Suppressor macrophage (primary cell): ENCODE measurements at places on chromosomes 16 and 17.

DNA sequence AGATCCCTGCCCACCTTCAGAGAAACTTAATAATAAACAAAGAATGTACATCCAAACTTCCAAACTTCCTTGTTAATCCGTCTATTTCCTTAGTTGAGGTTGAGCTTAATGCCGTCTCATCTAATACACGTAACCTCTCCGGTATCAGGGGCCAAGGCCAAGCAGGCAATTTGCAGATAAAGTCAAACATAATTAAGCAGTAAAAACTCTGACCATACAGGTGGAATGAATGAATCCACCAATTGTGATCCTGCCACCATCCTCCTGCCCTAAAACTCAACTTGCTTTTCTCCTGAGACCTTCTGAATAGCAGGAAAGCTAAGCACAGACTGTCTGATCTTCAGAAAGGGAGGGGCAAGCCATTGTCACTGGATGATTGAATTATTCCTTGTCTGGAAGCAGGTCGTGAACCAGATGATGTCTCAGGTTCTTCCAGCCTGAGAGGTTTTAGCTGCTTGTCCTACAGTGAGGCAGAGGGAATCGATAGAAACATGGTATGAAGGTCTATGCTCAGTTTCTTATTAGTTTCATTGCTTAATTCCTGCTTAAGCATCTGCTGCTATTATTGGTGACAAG lies 1111.8 kb upstream of the EEF2KMT start:
- no peak for DNase-seq

DNA sequence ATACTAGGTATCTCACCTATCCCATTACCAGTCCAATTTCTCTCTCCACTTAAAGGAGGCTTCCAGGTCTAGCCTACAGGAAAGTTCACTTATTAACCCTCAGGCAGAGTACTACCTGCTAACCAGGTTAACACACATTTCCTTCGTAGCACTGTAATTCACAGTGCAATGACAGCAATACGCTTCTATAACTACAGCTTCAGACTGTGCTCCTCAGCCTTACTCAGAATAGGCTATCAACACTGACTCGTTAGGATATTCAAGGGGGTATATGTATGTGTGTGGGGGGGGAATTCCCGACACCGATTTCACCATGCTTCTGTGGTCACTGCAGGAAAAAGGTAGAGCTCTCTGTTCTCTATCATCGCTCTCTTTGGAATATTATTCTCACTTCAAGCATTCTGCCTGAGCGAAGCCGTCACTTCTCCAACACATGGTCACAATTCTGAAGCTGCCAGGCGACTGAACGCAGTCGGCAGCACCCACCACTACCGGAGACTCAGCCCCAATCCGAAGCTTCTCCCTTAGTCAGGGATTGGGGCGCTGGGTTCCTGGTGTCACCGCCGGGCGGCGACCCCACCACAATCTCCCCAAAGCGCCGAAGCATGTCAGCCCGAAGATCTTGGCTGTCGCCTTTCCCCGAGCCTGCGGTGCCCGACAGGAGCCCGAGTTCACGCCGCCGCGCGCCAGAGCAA lies 618 bp downstream of the GGA3 start:
- no peak for DNase-seq

GRCh38 chr17:67126983-67127382 lies 82.6 kb downstream of the CACNG1 start:
- DNase-seq: peak; percentile 69

DNA sequence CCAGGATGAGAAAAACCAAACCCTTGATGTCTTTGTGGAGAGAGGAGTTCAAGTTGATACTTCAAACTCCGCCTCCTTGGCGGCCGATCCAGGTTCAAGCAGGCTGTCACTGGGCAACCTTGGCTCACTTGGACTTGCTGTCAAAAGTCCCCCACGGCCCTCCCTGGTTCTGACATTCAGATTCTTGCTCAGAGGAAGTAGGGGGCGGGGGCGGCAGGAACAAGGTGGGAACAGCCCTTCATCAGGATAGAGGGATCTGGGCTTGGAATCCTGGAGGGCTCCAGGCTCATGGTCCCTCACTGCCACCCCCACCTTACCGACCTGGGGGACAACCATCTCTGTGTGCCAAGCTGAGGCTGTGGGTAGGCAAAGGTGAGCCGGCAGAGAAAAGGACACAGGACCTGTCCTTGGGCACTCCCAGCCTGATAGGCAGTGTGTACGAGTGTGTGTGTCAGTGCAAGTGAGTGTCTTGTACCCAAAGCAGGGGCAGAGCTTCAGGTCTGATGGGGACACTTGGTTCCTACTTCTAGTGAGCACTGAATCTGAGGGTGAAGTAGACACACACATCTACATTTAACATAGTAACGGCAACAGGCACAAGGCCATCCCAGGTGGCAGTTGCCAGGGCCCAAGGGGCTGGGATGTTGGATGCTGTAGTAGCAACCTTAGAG lies 6.6 kb upstream of the TSPOAP1 start:
- DNase-seq: peak; percentile 39

GRCh38 chr17:46777943-46778915 lies 40.3 kb downstream of the WNT3 start:
- DNase-seq: no peak

- DNase-seq: peak; percentile 46
Observed at GRCh38 chr16:56909527-56909979, 22.4 kb upstream of the HERPUD1 start.

DNA sequence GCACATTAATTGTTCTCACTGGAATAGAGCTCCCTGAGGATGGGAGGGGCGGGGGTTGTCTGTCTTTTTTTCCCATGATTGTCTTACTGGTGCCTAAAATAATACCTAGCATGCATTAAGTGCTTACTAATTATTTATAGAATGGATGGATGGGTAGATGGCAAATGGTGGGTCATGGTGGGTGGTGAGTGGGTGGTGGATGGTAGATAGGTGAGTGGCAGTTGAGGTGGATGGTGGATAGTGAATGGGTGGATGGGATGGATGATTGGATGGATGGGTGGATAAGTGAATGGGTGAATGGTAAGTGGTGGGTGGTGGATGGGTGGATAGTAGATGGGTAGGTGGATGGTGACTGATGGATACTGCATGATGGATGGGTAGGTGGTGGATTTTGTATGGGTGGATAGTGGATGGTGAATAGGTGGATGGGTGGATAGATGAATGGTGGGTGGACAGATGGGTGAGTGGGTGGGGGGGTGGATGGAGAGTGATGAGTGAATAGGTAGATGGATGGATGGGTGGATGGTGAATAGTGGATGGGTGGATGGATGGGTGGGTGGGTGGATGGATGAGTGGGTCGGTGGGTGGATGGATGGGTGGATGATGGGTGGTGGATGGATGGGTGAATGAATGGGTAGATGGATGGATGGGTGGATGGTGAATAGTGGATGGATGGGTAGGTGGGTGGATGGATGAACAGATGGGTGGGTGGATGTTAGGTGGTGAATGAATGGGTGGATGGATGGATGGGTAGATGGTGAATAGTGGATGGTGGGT lies 51.6 kb downstream of the RBFOX3 start:
- no peak for DNase-seq

DNA sequence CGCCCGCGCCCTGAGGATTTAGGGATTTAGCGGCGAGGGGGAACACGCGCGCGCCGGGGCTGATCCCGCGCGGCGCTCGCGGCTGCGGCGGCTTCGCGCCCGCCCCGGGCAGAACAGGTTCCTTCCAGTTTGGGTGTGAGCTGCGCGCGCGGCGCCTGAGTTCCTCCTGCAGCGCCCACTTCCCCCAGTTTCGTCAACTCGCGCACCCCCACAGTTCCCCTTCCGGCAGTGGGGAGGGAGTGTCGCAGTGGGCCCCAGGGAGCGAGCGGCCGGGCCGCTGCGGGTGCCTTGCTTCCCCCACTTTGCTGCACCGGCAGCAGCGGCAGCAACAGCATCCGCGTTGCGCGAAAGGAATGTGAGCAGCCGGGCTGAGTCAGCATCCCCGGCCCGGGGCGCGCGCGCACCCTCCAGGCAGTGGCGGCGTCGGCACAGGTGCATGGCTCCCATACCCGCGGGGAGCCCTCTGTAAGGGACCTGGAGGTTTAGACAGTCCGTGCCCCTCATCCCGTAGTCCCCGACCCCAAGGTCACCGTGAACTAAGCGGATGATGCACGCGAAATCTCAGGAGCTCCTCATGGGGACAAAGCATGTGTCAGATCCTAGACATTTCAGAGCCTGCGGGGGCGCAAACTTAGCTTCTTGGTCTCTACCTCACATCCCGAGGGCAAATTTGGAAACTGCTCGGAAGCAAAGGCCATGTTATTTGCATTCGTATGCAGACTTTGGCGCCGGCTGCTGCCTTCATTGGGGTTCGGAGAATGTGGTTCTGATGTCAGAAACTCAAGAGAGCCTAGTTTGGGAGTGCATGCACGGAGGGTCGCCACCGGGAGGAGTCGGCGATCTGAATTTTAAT lies 767 bp downstream of the ARSG start:
- DNase-seq: peak; percentile 99

- peak; percentile 88 for DNase-seq
Observed at GRCh38 chr17:50866950-50867362, 802 bp upstream of the TOB1 start.

DNA sequence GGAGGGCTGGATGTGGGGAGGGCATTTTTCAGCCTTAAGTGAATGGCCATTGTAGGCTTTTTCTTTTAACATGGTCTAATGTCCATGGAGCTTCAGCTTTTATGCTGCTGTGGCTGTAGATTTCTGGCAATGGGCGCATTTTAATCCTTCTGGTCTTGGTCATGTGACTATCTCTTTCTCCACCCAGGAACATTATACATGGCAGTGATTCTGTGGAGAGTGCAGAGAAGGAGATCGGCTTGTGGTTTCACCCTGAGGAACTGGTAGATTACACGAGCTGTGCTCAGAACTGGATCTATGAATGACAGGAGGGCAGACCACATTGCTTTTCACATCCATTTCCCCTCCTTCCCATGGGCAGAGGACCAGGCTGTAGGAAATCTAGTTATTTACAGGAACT lies 4.7 kb upstream of the NME2 start:
- no peak for DNase-seq

GRCh38 chr17:37567137-37567536 lies 42.1 kb downstream of the SYNRG start:
- no peak for DNase-seq

DNA sequence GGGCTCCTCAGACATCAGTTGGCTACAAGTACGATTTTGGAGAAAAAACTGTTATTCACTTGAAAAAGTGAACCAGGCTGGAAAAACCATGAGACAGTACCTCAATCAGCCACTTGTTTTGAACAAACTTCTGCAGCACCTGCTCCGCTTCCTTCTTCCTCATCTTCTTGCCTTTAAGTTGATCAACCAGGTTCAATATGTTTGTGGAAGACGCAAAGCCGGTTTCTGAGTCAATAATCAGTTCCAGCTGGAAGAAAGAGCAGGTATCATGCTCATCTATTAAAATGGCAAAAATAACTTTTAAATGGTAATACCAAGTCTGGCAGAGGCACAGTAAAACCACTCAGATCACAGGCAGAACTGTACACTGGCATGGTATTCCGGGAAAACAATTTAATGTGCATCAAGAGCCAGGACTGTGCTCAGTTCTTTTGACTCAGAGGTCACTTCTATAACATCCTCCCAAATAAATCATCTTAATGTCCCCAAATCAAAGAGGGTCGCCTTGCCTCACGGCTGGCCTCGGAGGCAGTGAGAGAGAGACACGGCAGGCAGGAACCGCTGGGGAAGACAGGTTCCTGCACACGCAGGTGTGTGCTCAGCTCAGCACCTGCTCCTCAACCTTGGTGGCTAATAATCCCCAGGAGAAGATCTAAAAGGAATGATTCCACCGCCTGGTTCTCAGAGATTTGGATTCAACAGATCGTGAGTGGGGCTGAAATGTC lies 29.7 kb downstream of the KDM8 start:
- DNase-seq: no peak

- no peak for DNase-seq
Observed at GRCh38 chr16:18933501-18933900, 7.3 kb upstream of the SMG1 start.

DNA sequence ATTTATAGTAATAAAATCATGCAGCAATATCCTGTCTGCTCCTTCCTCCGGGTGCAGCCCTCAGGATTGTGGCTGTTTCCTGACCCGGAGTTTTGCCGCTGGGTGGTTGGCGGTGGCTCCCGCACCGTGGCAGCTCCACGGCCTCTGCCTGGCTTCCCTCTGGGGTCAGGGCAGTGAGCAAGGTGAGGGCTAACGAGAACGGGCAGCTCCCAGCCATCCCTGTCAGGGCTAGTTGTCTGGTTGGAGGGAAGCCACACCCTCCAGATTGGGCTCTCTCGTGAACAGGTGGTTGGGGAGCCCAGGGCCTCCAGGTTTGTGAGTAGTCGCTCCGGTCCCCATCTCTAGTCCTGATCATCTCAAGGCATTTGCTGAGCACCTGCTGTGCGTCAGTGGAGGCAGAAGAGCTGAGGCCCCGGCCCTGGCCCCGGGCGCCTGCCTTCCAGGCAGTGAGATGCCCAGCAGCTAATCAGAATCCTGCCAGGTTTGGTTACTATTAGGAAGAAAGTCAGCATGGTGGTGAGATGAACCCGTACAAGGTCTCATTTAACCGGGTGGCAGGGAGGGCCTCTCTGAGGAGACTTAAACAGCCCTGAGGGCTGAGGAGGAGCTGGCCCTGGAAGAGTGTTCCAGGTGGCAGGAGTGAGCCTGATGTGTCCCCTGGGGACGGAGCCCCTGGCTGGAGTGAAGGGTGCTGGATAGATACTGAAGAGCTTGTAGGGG lies 2.3 kb upstream of the NUDT16L1 start:
- peak; percentile 26 for DNase-seq

DNA sequence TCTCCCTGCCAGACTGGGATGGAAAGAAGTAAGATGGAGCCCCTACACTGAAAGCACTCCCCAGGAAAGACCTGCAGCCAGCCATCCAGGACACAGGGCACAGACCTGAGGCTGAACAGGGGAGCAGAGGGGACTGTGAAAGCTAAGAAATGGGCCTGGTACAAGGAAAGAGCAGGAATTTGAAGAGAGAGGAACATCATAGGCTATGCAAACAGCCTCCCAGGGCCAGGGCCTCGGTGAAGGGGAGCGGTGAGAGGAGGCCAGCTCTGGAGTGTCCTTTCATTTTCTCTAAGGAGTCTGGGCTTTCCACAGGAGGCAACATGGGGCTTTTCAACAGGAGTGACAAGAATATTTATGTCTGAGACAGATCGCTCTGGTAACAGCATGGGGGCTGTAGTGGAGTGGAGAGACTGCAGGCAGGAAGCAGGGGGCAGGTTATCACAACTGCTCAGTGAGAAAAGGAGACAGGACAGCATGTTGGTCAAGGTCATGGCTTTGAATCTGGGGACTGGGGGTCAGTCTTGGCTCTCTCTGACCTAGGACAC lies 50.1 kb downstream of the TOM1L2 start:
- no peak for DNase-seq

GRCh38 chr16:72014675-72015074 lies 6.1 kb downstream of the DHODH start:
- DNase-seq: no peak

GRCh38 chr17:56440419-56440818 lies 153.1 kb upstream of the NOG start:
- no peak for DNase-seq
